ENCODE measurements at places on chromosomes 6 and 20. TPM values are rescaled to one million over a fixed set of nuclear protein-coding genes. Genes with fewer than 3 reads are reported as not detected.

DNA sequence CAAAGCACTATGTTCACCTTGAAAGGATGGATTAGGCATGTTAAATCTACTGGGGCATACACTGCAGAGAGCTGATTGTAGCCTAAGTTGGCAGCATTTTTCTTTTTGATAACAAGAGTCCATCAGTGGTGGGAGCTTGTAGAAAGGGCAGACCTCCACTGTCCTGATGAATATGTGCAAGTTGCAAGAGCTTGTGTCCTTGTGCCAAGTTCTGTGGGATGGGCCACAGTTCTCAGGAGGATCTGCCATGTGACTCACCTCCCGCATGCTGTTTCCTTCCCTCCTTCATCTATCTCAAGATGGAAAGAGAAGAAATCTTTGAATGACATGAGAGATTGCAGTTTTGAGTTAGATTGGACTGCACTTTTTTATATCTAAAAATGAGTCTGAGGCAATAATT is 58.3 kb upstream of the GGTLC1 start:
- DNase-seq: no peak

- DNase-seq: no peak
These were observed 85.1 kb downstream of the LYRM2 start for GRCh38 chr6:89553431-89553830.

DNA sequence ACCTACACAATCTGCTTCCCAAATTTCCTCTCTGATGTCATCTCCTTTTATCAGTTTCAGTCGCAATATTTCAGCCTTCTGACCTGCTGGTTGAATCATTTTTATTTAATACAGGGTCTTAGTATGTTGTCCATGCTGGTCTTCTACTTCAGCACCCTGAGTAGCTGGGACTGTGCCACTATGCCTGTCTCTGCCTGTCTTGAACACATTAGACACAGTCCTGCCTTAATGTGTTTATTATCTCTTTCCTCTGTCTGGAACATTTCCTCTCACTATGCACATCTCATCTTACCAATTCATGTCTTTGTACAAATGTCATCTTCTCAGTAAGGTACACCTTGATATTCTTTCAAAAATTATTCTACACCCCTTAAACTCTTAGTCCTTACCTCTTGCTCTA is 106.5 kb downstream of the THEMIS start:
- DNase-seq: no peak

DNA sequence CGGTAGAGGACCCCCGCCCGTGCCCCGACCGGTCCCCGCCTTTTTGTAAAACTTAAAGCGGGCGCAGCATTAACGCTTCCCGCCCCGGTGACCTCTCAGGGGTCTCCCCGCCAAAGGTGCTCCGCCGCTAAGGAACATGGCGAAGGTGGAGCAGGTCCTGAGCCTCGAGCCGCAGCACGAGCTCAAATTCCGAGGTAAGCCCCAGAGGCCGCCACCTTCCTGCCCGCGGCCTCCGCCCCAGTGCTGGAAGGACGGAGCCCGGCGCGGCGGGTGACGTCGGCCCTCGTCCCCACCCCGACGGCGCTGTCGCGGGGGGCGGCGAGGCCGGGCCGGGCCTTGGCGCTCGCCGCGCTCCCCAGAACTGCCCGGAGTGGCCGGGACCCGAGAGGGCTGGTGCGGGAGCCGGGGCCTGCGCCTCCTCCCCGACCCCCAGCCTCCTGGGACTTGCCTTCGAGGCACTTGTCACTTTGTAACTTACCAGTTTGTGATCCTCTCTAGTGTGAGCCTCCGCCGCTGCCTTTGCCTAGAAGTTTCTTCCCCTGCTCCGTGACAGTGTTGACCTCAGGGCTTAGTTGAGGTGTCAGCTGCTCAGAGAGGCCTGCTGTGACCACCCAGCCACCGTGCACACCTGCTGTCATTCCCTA is 417 bp downstream of the VAPB start:
- peak; percentile 46 for DNase-seq

DNA sequence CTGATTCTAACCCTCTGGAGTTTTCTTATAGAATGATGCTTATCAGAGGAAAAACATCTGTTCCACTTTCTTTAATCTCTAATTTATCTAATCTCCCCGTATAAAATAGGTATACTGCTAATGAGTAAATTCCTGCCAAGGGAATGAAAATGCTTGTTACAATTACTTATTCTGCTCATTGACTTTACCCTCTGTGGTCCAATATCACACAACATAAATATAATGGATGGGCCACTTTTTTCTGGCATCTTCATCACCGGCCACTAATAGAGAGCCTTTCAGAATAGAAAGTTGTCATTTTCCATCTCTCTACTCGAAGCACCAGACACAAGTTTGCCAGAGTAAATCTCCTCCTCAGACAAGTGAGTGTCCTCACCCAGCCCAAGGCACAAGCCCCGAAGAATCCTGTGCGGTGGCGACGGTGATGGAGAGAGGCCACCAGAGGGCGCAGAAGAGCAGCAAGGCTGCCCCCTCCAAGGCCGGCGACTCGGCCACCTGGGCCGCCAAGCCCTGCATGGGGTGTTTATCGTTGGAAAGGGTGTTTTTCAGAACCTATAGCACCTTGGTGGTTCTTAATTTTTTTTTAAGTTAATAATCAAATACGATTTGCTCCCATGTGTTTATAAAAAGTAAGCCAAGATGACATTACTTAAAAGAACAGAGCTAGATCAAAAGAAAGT is 212.9 kb upstream of the ARID1B start:
- peak; percentile 89 for DNase-seq

DNA sequence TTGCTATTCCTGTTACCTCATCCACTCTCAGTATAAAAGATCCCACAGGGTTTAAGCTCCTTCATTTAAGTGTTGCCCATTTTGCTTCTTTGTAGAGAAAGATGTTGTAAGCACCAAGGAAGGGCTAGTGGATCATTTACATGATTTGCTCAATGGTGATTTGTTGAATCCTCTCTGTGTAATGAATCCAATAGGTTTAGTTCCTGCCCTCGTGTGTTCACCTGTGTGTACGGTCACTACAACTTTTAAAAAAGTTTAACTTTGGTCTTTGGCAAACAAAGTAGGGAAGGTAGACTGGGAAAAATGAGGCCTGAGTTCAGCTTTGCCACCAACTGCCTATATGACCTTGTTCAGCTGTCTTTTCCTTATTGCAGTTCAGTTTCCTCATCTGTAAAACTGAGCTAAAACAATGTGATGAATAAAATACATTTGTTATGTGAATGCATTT is 51.5 kb downstream of the DHX35 start:
- no peak for DNase-seq

GRCh38 chr20:61645732-61646131 is 393.7 kb downstream of the CDH4 start:
- DNase-seq: no peak

DNA sequence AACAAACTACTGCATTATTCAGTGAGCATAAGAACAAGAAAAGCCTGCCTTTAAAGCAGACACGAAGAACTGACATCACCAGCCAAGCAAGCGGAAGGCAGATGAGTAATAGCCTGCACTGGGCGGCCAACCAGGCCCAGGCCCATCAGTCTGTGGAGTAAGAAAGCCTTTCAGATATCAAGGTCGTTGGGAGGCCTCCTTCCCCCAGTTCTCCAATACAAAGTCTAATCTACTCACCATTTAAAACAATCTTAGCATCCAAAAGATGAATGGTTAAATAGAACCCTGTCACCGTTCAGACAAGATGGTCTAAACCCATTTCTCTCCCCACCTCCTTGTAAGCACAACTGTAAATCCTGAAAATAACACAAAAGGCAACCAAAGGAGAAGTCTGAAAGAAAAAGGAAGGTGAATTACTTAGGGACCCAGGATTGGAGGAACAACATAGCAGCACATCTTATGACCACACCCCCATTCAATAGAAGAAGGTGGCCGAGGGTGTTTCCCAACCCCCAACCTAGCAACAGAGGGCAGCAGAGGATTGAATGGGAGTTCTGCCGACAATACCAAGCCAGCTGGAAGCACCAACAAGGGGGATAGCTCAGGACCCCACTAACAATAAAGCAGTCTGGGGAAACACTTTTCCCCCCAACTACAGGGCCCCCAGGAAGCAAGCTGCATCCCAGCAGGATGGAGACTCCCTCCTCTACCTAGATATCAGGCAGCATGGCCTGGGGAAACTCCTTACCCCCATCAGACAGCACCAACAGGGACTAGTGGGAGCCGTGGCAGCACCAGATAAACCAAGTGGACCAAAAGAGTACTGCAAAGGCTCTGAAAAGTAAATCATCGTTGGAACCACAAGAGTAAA is 67.9 kb downstream of the ZHX3 start:
- DNase-seq: no peak

DNA sequence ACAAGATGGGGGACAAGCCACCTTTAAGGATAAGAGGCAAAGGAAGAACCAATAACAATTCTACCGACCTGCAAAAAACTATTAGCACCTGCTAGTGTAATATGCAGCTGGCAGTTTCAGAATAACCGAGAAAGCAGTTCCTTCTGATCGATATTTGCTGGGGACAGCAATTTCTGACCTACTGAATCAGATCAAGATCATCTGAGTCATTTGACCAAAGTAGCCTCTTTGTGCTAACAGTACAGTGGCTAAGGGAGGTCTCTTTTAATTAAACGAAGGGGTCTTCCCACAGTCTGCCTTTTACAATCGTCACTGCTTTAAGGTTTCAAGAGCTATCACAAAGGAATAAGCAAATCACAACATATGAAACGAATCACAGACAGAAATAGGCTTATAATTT is 318.9 kb downstream of the BTBD9 start:
- DNase-seq: no peak

- no peak for DNase-seq
These were observed 460.3 kb downstream of the UTRN start for GRCh38 chr6:144745439-144745838.

DNA sequence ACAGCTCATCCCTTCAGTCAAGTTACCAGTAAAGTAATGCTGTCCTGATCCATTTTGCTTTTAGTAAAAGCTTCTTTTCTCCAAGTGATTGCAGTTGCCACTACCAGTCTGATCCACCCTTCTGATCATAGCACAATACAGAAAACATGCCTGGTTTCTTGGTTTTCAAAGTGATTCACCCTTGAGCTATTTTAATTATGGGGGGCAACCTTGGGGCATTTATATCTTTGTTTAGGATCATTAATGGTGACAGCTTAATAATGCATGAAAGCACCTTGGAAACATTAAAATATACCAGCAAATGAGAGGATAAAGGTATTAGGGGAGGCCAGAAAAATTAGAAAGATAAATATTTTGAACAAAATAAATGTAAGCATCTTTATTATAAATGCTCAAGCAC is 38.4 kb downstream of the LRRC1 start:
- no peak for DNase-seq

DNA sequence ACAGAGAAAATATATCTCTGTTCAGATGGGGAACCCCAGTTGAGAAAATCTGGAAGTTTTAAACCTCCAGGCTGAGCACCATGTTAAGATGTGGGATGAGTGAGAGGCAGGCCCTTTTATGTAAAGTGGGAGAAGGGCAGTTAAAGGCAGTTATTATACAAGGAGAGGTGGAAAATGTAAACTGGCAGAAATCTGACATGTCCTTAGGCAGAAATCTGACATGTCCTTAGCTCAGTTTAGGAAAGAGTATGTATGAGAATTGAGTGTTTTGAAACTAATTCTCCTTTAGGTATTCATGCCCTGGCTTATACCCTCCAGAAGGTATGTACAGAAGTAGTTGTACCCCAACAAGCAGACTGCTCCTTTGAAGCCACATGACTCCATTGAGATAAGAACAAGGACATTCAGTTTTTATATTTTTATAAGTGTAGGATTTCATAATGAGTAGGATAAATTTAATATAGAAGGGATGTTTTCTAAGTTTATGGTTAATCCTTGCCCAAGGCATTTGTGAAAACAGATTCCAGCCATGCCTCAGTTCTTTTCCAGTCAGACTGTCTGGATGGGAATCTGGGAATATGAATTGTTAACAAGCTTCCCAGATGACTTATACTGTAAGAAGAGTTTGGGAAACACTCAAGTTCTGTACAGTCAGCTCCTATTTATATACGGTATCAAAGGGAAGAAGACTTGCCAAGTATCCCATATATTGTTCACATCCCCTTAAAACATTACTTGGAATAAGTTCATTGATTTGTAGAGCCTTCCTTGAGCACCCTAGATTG is 87.7 kb downstream of the SCAND1 start:
- DNase-seq: no peak

DNA sequence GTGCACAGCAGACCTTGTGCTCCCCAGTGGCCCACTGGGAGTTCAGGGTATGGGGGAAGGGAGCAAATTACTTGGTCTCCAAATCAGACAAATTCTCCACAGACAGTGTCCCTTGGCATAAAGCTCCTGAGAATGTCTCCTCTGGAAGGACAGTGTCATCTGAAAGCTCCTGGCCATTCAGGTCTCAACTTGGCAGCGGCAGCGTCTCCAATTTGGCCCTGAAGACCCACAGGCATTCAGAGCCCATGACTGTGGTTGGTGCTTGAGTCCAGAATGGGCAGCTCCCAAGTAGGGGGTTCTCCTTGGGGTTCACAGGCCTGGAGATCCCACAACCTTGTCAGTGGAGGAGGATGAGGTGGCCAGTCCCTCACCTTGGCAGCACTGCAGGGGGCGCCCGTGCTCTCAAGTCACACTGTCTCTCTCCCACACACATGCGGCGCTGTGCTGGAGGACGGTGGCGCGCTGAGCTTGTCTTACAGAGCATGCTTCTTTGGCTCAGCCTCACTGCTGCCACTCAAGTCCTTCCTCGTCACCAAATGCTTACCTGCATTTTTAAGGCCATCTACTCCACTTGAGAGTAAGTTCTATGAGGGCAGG is 20.7 kb downstream of the DYNLRB1 start:
- DNase-seq: peak; percentile 76

DNA sequence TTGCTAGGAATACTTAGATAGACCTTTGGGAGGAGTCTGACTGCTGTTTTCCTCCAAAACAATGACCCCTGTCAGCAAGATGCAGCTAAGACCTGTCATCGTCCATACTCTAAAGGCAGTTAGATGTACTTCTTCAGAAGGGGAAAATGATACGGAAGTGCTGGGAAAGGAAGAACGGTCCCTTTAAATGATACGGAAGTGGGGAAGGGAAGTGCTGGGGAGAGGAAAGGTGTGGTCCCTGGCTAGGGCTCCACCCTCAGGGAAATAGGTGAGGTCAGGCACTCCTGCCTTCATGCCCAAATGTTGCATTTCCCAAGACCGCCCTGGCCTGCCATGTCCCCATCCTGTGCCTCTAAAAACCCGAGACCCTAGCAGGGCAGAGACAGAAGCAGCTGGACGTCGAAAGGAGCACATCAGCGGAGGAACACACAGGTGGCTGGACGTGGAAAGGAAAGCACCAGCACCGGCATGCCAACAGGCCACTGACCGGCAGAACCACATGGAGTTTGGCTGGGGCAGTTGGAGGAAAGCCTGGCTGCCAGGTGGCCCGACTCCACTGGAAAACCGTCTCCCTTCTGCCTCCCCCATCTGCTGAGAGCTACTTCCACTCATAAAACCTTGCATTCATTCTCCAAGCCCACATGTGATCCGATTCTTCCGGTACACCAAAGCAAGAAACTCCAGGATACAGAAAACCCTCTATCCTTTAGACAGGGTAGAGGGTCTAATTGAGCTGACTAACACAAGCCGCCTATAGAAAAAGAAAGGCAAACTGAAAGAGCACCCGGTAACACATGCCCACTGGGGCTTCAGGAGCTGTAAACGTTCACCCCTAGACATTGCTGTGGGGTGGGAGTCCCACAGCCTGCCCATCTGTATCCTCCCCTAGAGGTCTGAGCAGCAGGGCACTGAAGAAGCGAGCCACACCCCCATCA is 94.6 kb downstream of the FAXC start:
- no peak for DNase-seq

SLC35D3 gene
- total RNA-seq: not detected

PACSIN1 gene
- 0.14 TPM for total RNA-seq

TINAG gene
- not detected for total RNA-seq

ANKRD66 gene
- not detected for total RNA-seq

GDAP1L1 gene
- total RNA-seq: 0.89 TPM

PNLDC1 gene
- total RNA-seq: 0.11 TPM

BAK1 gene
- 43.3 TPM for total RNA-seq
